ENCODE measurements at places on chromosomes 7 and 10.

- DNase-seq = no peak
Observed at GRCh38 chr7:127620406-127621233, 2.7 kb upstream of the PAX4 start.

- DNase-seq = no peak
Observed at GRCh38 chr7:105003872-105004510, 10.0 kb upstream of the KMT2E start.

DNA sequence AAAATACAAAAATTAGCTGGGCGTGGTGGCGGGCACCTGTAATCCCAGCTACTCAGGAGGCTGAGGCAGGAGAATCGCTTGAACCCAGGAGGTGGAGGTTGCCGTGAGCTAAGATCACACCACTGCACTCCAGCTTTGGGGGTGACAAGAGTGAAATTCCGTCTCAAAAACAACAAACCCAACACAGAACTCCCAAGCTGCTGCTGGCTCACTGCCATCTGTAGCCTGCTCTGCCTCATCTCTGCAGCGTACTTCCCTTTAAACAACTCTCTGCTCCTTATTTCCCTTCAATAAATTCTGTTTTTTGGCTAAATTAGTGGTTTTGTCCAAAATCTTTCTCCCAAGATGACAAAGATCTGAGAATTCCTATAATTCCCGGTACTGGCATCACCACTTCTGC lies 189.2 kb upstream of the GALNT17 start:
- DNase-seq = no peak

DNA sequence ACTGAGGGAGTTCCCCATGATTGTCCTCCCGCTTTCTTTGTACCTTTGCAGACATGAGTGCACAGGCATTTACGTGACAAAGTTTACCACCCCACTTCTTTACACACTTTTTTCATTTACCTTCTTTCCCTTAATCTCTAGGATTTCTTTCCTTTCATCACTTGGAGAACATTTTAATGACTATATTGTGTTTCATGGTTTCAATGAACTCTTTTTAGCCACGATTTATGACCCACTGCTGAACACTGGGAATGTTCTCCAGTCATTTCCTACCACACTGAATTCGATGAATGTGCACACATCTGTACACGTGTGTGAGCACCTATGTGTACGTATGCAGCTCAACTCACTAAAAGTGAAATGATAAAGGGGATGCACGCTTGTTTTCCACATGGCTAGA lies 371.7 kb upstream of the IGFBP3 start:
- DNase-seq = no peak

DNA sequence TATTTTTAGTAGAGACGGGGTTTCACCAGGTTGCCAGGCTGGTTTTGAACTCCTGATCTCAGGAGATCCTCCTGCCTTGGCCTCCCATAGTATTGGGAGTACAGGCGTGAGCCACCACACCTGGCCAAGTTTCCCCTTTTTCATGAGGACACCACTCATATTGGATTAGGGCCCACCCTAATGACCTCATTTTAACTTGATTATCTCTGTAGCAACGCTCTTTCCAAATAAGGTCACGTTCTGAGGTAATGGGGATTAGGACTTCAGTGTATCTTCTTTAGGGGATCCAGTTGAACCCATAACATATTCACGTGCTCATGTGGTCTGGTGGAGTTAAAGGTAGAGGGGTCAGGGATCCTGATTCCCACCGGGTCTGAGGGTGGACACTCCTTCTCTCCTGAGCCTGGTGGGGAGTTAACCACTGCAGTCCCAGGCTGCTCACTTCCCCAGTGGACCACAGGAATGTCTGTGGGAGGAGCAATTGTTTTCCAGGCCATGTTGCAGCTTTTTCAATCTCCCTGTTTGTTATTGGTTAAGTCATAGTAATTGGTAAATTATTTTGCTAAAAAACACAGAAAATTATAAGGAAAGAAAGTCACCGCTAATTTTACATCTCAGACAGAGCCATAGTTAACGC lies 130.5 kb downstream of the GRK5 start:
- DNase-seq = no peak

DNA sequence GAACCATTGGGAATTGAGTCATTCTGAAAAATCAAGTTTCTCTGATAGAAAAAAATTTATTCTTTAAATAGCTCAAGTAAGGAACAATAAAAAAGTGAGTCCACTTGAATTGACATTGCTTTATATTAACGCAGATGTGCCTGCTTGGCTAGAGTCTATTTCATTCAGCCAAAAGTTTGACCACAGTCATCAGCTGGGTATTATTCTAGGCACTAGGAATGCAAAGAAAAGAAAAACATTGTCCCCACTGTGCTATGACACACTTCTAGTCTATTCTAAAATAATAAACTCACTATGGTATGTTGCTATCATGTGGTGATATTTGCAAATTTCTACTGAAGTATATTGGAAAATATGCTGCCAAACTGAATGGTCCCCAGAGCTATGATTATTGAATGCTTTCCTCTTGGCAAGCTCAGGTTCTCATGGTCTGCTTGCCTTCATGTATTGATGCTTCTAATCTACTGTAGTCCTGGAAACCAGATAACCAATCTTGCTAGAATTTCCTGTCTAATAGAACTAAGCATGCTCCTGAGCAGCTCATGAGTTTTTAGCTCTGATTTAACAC lies 8.3 kb downstream of the SFRP4 start:
- DNase-seq = no peak

DNA sequence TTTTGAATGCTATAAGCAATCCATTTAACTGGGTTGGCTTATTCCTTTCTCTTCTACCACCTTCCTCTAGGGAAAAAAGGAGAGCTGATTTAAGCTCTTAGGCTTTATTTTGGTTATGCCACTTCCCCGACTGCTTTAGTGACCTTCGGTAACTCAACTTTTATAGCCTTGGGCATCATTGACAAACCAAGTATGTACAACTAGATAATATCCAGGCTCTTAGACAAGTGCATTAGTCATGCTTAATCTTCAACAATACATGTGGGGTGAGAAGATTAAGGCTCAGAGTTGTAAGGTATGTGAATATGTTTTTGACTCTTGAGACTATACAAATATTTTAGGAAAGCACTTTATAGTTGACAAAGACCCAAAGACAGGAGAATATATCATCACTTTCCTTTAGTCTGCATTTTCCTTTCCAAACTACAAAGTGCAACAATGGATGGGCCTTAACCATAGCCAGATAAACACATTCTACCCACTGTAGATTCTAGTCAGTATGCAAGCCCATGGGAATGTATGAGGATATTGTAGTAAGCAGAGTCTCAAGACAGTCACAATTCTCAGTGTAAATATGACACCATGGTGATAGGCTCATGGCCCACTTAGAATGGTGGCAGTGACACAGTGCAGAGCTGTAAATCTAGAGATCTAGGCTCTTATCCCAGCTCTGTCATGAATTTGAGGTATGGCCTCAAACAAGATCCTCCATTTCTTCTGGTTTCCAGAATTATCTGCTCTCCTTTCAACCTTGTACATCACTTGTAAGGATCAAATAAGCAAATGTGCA lies 1117.3 kb downstream of the SORCS3 start:
- DNase-seq = no peak

DNA sequence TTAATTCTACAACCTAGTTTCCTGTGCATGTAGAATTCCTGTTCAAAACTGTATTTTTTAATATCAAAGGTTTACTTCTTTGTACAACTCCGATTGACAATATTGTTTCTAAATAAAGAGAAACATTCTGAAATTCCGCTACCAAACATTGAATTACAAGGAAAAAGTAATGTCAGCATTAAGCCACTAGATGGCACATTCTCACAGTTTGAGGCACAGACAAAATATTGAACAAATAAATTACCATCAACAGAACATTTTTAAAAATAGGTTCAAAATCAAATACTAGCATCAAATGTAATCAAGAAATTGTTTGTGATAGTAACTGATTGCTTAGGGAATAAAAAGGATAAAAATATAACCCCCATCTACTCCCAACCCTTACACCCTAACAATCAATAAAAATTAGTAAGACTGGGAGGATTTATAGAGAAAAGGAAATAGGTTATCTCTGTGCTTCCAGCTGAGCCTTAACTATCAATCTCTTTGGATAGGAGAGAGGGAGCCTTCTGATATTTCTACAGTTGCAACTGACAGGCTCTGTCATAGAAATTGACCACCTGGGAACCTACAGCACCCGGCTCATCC lies 86.6 kb upstream of the C7orf33 start:
- no peak for DNase-seq

DNA sequence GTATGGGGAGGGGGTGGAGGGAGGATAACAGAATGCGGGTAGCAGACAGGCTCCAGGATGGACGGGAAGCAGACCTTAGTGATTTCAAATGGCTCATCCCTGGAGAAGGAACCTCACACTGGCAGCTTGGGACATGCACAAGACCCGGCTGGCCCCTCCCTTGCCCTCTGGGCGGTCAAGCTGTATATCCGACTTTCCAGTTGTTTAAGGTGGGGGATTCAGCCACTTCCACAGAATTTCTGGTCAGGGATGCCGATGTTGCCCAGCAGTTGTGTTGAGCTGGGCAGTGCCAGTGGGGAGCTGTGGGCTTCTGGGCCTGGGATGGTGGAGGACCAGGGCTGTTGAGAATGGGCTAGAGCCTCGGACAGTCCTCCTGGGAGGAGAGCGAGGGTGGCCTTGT lies 38.8 kb downstream of the GBX1 start:
- DNase-seq = no peak

DNA sequence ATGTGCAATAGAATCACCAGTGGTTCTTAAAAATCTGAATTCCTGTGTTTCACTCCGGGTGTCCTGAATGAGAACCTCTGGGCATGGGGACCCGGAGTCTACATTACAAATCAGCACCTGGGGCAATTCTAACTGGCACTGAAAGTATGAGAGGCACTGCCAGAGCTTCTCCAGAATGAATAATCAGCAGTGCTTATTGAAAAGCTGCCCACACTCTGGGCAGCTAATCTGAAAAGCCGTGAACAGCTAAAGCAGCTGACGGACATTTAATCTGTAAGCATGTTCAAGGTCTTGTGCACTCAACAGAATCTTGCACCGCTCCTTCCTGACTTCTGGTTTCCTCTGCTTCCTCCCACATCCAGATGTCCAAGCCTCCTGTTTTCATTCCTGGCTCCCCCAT lies 113.3 kb upstream of the KIF5B start:
- DNase-seq = no peak

GRCh38 chr10:30467651-30468338 lies 33.8 kb downstream of the MAP3K8 start:
- no peak for DNase-seq

DNA sequence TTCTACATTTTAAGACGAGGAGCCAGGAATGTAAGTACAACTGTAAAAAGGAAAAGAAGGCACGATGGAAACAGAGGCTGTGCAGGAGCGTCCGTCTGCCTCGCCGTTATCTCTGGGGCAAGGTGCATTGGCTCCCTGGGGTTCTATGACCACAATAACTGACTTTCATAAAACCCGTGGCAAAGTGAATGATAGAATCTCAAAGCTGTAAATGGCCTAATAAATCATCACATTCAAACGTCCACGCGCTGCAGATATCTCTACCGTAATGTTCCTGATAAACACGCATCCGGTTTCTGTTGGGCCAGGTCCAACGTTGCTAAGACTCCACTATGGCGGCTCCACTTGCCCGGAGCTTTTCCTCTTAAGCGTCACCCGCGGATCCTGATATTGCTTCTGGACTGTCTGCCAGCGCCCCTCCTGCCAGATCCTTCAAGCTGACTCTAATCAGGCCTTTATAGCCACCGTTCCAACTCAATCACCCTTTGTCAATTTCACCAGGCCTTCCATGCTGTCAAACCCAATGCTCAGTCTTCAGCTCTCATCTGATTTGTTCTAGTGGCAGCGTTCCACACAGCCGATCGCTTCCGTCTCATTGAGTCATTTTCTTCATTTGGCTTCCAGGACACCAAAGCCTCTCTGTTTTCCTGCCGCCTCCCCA lies 265.6 kb upstream of the FOXK1 start:
- no peak for DNase-seq

GRCh38 chr7:105675934-105676371 lies 94.7 kb upstream of the EFCAB10 start:
- peak; percentile 75 for DNase-seq

DNA sequence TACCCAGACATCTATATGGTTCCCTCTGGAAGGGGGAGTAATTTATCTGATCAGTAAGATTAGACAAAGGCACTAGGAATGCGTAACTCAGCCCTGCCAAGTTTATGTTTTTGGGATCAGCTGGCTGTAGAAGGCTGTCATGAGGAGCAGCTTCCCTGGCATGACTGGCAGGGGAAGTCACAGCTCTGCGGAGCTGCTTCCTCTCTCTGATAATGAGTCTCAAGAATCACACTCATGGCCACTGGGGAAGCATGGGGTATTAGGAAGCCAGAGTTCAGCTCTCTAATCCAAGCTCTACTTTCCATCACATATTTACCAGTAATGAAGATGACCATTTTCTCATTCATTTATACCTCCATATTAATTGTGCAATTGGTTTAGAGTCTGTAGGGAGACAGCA lies 758.9 kb downstream of the GRM8 start:
- DNase-seq = peak; percentile 14

DNA sequence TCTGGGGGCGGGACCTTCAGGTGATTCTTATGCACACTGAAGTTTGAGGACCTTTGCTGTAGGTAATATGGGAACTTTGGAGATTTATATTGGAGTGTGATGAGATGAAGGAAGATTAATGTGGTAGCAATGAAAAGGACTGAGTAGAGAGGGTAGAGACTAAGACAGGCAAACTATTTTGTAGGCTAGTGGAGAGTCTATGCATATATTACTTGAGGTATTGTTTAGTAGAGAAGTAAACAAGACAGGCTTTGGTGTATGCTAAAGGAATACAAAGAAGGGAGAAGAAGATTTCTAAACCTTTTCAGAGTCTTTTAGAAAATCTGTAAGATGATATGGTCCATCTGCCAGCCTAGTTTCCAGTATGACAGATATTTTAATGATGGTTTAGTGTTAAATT lies 129.1 kb downstream of the EXOC4 start:
- no peak for DNase-seq

DNA sequence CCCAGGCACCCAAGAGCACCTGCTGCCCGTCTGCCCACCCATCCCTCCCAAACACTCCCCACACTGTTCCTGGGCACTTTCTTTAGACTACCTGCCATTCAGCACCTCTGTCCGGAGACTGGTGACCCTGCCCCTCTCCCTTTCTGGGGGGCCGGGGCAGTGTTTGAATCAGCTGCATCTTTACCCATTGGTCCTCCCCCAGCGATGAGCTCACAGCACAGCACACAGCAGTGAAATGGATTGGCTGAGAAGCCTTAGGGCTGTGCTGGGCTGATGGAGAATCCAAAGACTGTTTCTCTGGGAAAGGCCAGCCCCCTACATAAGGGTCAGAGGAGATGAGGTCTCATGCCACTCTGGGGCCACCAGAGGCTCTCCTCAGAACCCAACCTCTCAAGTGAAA lies 40.2 kb downstream of the VWA2 start:
- no peak for DNase-seq

DNA sequence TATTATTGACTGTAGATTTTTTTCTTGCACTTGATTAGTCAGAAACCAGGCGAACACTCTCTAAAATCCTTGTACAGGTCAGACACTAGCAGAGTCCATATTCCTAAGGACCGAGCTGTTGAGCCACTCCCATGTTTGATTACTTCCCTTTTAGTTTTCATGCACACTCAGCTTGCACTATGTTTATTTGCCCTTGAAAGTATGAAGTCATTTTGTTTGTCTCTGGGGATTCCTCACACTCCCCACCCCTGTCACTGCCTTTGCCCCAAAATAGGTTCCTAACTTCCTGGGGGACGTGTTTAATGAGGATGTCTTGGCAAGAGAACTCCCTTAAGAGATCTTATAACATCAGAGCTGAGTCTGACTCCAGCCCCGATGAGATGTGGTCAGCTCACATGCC lies 182.1 kb downstream of the EVX1 start:
- DNase-seq = no peak

GRCh38 chr10:27889518-27889917 lies 109.4 kb downstream of the ODAD2 start:
- DNase-seq = no peak

Data from left ventricle myocardium superior (tissue), 1 donor.